T1000 (cell line): ENCODE measurements at places on chromosomes 7 and 10.

- DNase-seq = no peak
These were observed 43.0 kb upstream of the GRM3 start for GRCh38 chr7:86600506-86601290.

DNA sequence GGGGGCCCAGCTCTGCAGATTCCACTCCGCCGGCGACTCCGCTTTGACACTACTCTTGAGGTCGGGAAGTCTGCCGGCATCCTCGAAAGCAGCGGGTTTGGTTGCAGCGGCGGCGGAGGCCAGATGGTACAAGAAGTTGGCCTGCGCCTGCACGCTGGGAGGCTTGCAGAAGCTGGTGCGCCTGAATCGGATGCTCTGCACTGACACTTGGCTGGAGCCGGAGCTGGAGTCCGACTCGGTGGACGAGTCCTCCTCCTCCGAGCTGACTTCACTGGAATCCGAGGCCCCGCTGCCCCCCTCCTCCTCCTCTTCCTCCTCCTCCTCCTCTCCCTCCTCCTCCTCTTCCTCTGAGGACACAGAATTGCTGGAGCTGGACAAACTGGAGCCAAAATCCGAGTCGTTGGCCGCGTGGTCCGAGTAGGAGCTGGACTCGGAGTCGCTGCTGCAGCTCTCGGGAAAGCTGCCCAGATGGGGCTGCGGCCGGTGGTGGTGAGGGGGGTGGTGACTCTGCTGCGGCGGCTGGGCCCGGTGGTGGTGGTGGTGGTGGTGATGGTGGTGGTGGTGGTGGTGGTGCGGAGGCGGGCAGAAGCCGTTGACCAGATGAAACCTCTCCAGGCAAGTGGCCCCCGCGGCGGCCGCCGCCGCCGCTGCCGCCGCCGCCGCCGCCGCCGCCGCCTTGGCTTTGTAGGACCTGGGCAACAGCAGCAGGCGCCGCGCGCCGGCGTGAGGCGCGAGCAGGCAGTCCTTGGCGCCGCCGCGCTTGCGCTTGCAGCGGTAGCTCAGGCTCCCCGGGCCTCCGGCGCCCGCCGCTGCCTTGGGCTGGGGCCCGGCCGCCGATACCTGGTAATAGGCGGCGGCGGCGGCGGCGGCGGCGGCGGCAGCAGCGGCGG, 9.0 kb downstream of the SKIDA1 start:
- DNase-seq = peak; percentile 99

GRCh38 chr7:151717415-151717814, 159.5 kb downstream of the PRKAG2 start:
- DNase-seq = no peak

DNA sequence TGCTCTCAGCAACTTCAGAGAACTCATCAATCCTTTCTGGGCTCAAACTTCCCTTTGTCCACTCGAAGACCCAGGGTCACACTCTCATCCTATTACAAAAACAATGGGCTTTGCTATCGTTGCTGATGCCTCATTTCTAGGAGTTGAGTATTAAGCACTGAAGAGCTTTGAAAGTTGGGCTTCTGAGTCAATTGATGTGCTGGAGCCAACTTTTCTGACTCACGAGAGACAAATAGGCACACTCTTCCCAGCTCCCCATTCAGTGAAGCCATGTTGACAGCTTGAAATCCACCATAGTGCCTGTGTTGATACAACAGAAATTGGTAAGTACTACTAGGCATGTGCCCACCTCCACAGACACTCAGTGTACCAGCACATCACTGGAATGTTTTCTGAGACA, 97.5 kb upstream of the PRSS58 start:
- no peak for DNase-seq

- no peak for DNase-seq
These were observed 106.4 kb downstream of the CAMK1D start for GRCh38 chr10:12455766-12456165.

DNA sequence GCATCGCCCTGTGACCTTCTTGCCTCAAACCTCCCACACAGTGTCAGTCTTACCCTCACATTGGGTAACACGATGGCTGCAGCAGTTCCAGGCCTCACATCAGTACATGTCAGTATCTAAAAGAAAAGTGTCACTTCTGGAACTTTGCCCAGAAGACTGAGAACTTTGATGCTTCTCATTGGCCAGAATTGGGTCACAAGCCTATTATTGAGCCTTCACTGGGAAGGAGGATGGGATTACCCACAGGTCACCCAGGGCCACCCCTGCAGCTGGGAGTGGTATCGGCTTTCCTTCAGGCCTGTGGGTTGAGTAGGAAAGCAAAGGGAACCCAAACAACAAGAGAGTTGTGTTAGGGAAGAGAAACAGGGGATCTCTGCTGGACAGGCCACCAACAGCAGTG, 111.5 kb downstream of the NPY start:
- DNase-seq = no peak

- no peak for DNase-seq
These were observed 70.2 kb downstream of the EZH2 start for GRCh38 chr7:148813890-148814289.
